ENCODE measurements at places on chromosomes 4 and X.

DNA sequence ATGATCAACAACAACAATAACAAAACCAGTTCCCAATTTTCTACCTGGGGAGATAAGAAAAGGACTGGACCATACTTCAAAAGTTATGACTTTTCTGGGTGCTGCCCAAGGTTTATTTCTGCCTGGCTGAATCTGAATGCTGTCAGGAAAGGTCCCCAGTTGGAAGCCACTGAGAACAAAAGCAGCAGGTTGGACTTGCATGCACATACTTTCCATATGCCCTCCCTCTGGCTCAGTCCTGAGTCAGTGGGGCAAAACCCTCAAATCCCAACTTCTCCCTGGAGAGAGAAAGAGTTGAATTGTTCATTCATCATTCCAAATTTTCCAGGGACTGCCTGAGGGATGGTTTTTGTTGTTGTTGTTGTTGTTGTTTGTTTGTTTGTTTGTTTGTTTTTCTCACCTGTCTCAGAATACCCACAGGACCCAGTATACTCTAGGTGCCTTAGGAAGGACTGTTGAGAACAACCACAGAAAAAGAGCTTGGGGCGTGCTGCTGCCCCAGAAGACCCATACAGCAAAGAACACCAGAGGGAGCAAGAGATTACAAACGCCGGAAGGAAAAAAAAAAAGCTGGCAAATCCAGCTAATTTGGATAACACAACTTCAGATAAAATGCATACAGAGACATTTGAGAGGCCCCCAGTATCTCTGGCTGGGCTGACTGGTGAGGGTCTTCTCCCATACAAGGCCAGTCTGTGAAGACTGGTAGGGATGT lies 138.9 kb upstream of the INPP4B start:
- DNase-seq = no peak

DNA sequence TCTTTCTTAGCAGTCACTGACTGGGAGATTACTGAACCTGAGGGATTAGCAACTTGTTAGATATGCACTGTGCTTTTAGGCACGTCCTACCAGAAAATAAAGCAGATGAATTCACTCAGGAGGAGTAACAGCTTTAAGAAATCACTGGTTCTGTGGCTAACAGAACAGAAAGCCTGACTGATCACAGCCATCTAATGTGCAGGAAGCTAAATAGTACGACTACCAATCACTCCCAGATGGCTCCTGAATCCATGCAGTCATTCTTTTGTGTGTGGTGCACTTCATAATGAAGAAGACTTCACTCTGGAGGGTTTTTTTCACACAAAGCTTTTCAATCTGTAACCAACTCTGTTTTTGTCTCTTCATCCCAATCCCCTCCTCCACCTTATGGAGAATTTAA lies 305.3 kb upstream of the INTU start:
- DNase-seq = no peak

GRCh38 chr4:81627590-81627989 lies 155.9 kb upstream of the RASGEF1B start:
- no peak for DNase-seq

- DNase-seq = no peak
Observed at GRCh38 chr4:5971078-5971450, 47.2 kb downstream of the C4orf50 start.

- DNase-seq = no peak
Observed at GRCh38 chrX:153951683-153952372, 7.4 kb upstream of the RENBP start.

- no peak for DNase-seq
Observed at GRCh38 chr4:47213106-47213505, 181.7 kb downstream of the GABRB1 start.

- DNase-seq = no peak
Observed at GRCh38 chr4:98728433-98728832, 70.0 kb upstream of the TSPAN5 start.

GRCh38 chrX:30275498-30275897 lies 28.6 kb downstream of the MAGEB1 start:
- no peak for DNase-seq

GRCh38 chrX:107484002-107484726 lies 34.7 kb downstream of the FRMPD3 start:
- no peak for DNase-seq

DNA sequence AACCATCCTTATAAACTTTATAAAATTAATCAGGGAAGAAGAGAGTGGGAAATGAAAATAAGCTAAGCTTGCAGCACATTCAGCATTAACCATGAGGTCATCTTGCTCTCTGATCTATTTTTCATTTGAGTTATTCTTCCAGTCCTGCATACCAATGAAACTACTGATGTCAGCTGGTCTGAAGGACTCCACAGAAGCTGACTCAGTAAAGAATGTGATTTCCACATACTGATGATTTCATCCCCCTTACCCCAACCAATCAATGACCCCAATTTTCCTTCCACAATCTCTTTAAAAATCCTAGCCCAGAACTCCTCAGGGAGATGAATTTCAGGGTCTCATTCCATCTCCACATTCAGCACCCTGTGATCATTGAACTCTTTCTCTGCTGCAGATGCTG lies 18.8 kb upstream of the DSPP start:
- no peak for DNase-seq

DNA sequence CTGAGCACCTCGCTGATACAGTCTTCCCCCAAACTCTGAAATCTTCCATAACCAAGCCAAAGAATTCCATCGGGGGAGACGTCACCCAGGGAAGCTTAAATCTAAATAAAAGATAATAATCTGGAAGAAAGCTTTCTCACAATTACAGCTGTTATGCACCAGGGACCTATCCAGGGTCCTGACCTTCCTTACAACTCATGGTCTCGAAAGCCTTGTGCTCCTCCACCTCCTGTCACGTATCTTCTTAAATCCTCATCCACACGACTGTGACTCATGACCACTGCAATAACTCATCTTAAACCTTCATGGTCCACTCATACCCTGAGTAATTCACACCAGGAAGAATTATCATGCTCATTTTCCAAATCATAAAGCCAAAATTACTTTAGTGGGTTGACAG lies 166.8 kb upstream of the FRG1 start:
- DNase-seq = no peak

DNA sequence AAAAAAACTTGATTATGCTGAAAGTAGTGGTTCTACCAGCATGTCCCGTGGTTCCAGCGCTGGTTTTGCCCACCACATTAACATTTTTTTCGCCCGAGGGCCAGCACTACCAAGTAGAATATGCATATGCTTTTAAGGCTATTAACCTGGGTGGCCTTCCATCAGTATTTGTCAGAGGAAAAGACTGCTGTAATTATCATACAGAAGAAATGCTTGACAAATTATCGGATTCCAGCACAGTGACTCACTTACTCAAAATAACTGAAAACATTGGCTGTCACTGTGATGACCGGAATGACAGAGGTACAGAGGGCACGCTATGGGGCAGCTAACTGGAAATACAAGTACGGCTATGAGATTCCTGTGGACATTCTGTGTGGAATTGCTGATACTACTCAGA lies 34.6 kb downstream of the PRPS2 start:
- no peak for DNase-seq

DNA sequence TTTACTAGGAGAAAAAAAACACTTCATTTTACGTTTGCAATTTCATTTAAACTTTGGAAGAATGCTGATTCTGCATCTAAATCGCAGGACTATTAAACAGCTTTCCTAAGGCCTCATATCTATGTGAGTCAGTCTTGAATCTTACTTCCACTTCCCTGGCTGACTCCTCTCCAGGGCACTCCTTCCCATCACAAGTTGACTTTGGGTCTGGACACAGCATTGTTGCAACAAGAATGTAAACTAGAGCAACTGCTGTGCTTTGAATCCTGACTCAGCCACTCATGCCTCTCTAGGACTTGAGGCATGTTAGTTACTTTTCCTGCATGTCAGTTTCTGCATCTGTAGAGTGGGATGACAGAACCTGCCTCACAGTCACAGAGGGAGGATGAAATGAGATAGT lies 413.8 kb downstream of the FAT4 start:
- DNase-seq = no peak

DNA sequence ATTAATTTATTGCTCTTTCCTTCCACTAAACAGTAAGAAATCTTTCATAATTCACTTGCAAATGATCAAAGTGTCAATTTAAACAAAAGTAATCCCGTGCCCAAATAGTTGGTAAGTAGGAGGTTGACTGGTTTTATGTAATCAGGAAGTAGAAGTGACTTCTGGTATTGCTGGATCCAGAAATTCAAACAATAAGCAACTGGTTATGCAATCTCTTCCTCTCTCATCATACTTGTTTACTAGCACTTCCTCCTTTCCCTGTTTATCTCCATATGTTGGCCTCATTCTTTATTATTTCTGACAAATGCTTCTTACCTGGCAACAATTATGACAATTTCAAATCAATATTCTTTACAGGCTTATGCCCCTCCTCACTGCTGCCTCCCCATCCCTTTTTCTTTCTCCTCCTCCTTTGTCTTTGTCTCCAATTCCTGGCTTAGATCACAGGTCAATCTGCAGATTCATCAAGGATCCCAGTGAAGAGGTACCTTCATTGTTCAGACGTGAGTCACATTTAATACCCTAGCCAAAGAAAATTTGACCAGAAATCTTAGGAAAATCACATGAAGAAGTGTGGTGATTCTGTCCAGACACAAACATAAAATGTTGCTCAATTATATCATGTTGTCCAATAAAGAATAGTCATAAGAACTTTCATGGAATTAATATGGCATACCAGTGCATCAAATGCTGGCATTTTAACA lies 323.2 kb upstream of the PCDH7 start:
- no peak for DNase-seq

- DNase-seq = no peak
Observed at GRCh38 chr4:90951037-90951436, 823.8 kb downstream of the CCSER1 start.

- DNase-seq = no peak
Observed at GRCh38 chrX:67004451-67004850, 365.6 kb upstream of the EDA2R start.

DNA sequence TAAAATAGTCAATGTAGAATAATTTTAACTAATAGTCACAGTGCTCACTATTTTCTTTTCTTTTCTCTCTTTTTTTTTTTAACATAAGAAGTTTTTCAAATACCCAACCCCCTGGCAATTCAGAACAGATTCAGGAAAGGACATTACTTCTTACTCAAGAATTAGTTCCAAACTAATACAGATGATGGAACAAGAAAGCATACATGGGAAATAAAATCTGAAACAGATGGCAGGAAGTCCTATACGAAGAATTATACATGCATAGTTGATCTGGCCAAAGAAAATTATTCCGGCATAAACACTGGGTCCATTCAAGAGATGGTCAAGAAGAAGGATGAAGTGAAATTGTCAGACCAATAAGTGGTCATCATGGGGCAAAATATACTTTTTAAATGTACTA lies 614.4 kb upstream of the INTU start:
- no peak for DNase-seq

GRCh38 chr4:87946766-87947165 lies 28.7 kb upstream of the SPP1 start:
- no peak for DNase-seq

- no peak for DNase-seq
Observed at GRCh38 chr4:117466388-117466787, 381.0 kb upstream of the TRAM1L1 start.

DNA sequence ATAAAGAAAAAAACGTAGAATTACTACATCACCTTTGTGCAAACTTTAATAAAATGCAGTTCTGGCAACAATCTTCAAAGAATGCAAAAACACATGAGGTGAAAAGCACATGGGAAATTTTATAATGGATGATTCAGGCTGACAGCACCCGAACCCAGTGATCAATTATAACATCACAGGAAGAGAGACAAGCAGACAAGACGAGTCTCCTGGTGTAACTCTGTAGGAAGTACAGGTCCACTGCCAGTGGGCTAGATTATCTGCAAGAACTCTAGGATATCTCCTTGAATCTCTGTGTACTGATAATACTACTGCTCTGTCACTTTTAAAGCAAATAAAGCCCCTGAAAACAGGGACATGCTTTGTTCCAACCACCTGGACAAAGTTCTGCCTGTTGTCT lies 58.9 kb upstream of the NXF3 start:
- no peak for DNase-seq

DNA sequence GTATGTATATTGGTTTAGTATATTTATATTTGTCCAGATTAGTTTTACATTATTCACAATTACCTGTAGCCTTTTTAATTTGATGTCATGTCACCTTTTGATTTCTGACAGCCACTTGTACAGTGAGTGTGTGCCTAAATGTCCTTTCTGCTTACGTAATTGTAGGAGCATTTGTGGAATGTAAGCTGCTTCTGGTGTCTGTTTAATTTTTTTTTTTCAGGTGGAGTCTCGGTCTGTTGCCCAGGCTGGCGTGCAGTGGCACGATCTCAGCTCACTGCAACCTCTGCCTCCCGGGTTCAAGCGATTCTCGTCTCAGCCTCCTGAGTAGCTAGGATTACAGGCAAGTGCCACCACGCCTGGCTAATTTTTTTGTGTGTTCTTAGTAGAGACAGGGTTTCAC lies 91.2 kb upstream of the XAGE2 start:
- DNase-seq = no peak

DNA sequence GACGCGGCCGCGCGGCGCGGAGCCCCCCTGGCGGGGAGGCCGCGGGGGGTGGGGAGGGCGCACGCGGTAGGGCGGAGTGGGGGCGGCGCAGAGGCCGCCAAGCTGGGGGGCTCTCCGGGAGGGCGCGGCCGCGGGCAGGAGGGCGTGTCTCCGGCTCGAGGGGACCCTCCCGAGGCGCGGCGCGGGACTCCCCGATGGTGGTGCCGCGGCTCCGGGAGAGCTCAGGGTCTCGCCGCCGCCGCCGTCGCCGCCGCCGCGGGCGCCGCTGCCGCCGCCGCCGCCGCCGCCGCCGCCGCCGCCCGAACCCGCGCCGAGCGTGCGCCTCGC lies 165 bp upstream of the PTCHD1 start:
- DNase-seq = no peak

DNA sequence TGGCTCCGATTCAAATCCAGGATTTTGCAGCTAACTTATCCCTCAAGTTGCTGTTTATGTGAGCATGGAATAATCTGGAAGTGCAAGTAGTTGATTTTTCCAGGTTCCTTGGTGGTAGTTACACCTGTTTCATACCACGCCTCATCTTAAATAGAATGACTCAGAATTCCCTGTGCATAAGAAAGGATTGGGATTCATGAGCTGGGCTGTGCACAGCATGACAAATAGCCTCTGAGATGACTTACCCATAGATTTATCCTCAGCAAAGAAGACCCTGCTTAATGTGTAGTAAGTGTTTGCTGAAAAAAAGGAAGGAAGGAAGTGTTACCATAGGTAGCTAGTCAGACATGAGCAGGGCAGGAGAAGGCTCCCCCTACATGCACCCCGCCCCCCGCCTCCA lies 777.7 kb upstream of the ADGRL3 start:
- no peak for DNase-seq

GRCh38 chr4:182564724-182565369 lies 321.6 kb downstream of the TENM3 start:
- no peak for DNase-seq

GRCh38 chr4:100566396-100566795 lies 48.6 kb upstream of the EMCN start:
- no peak for DNase-seq

GRCh38 chr4:78644744-78645330 lies 93.3 kb downstream of the ANXA3 start:
- peak; percentile 18 for DNase-seq

GRCh38 chr4:22030307-22030706 lies 81.7 kb upstream of the KCNIP4 start:
- no peak for DNase-seq

All from stimulated activated CD8-positive, alpha-beta memory T cell treated with anti-CD3 and anti-CD28 coated beads, Interleukin-12 subunit alpha, Interleukin-12 subunit beta, amount 100 ng/mL, for 1 hour (primary cell).